Small intestine (tissue), 16 donors: ENCODE measurements at places on chromosomes 2 and 18.

GRCh38 chr2:150885236-150885635 is 376.4 kb downstream of the RBM43 start:
- DNase-seq, result no peak

GRCh38 chr2:168169097-168169745 is 78.2 kb downstream of the STK39 start:
- DNase-seq, result no peak

- no peak for DNase-seq
Observed at GRCh38 chr2:241052677-241053360, 49.3 kb downstream of the MTERF4 start.

DNA sequence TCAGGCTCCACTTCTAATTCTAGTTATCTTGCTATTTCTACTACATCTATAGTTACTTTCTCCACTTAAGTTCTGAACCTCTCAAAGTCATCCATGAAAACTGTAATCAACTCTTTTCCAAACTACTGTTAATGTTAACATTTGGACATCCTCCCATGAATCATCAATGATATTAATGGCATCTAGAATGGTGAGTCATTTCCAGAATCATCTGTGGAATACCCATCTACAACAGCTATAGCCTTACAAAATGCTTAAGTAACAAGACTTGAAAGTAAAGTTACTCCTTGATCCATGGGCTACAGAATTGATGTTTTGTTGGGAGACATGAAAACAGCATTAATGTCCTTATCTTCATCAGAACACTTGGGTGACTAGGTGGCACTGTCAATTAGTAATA is 35.4 kb downstream of the BARD1 start:
- no peak for DNase-seq

DNA sequence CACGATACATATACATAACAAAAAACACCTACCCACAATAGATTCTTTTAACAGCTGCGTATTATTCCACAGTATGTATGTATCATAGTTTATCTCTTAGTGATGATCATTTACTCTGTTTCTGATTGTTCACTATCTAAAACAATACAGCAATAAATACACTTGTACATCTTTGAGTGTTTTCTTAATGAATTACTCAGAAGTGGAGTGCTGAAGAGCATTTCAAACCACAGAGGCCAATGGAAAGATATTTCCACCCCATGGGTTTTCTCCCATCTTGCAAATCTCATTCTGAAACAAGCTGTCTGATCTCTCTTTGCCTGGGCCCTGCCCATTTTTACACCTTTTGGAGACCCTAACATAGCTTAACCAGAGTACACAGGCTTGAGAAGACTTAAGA is 113.8 kb upstream of the KLF7 start:
- no peak for DNase-seq

DNA sequence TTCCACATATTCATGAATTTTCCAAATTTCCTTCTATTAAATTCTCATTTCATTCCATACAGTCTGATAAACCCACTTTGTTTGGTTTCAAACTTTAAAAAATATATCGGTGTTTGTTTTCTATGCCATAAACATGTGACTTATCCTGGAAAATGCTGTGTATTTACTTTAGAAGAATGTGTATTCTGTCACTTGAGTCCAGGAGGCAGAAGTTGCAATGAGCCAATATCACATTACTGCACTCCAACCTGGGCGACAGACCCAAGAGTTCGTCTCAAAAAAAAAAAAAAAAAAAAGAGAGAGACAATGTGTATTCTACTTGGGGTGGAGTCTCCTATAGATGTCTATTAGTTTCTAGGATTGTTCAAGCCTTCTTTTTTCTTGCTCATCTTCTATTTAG is 31.8 kb downstream of the MBD5 start:
- DNase-seq, result no peak

GRCh38 chr2:217934321-217935131 is 68.3 kb downstream of the TNS1 start:
- DNase-seq, result no peak

DNA sequence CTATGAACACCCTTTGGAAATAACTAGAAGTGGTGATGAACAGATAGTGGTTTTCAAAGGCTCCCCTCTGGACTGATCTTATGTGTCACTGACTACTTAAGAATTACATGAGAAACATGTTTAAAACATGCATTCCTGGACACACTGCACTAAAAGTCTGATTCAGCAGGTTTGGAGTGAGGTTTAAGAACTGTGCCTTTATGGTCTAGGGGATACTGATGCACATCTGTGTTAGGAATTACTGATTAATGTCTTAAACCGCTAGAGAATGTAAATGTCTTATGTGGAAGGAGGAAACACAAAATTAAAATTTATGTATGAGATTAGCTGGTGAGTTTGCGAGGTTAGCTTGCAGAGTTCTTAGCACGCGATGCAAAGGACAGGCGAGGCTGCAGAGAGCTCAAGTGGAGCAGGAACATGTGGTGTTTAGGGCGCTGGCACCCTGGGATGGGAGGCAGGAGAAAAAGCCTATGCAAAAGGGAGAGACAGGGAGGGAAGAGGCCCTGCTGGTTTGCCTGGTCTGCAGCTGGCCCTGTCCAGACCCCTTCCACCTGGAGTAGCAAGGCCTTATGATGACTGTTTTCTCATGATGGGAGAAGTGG is 11.7 kb downstream of the SH3YL1 start:
- DNase-seq, result no peak

- peak; percentile 87 for DNase-seq
Observed at GRCh38 chr2:200156166-200156835, 150.2 kb upstream of the SPATS2L start.

GRCh38 chr2:221911890-221912289 is 339.8 kb upstream of the EPHA4 start:
- DNase-seq, result no peak

GRCh38 chr2:217964275-217965161 is 38.3 kb downstream of the TNS1 start:
- no peak for DNase-seq

- DNase-seq, result no peak
Observed at GRCh38 chr2:217553679-217554078, 449.1 kb downstream of the TNS1 start.

DNA sequence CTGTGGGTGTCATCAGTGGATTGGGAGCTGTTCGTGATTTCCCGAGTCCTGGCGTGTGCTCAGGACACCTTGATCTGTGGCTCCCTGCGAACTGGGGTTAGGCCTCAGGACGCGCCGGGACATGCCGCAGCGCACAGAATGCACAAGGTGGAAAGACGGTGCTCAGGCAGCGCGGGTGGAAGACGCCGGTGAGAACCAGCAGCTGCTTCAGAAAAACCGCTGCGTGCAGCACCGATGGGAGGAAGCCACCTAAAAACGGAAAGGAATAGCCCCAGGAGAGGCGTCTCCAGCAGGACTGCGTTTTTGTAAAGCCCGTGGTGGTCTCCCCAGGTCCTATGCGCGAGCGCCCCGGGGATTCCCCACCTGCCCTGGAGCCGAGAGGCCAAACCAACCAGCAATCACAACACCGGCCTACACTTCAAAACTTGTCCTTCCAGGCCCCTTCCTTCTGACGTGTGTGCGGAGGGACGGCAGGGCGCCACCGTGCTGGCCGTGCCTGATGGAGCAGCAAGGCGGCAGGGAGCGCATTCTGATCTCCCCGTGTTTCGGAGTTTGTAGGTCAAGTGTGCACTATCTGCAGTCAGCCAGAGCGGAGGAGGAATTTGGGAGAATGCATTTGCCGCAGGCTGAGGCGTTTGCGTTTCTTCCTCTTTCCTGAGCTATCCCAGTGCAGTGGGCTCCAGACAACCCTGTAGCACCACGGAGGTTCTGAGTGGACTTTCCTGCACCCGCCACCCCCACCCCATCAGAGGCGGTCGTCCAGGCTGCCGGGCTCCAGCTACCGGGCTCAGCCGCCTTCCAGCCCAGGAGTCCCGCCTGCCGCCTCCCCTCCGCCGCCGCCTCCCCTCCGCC is 32.2 kb downstream of the RTP5 start:
- DNase-seq, result no peak

DNA sequence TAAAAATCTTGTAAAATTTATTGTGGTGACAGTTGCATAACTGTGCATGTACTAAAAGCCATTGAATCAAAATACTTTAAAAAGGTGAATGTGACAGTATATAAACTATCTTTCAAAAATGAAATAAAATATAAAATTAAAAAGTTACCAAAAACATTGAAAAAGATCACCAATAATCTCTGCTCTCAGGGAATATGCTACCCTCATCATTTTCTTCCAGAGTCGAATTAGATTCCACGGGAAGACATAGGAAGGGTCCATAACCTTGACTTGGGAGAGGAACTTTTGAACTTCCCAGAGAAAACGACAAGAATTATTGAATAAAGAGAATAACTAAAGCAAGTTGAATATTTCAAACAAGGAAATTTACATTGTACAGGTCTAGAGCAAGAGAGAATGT is 649.5 kb downstream of the NUP35 start:
- no peak for DNase-seq

DNA sequence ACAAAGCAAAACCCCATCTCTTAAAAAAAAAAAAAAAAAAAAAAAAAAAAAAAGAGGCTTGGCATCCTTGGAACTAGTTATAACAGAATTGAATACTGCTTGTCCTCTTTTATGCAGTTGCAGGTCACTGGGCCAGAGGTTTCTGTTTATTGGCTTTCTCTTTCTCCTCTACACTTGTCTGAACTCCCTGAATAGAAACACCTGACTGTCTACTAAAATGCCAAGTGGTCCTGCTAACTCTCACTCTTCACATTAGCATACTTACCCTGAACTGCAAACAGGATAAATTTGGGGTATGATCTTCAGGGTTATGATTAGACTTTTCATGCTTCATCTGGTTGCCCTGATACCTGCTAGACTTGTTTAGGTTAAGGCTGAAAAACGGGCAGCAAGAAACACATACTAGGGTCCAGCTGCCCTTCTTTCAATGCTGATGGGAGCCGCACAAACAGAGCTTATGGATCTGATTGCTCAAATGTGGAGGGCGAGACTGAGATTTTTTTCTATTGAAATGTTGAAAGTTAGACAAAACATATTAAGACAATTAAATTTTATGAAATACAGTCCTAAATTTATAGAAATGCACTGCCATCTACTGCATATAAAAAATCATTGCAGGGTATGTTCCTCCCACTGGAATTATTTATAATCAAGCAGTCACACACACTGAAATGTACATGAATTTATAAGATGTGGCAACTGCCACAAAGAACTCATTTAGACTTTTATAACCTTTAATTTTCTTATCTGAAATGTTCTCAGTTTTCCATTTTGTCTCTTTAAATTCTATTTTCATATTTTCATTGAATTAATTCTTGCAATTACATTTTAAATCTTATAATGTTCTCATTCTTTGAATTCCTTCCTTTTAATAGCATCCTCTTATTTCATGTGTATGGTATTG is 40.8 kb downstream of the GTF3C3 start:
- no peak for DNase-seq

- no peak for DNase-seq
Observed at GRCh38 chr2:197571627-197572271, 55.9 kb downstream of the MOB4 start.

- no peak for DNase-seq
Observed at GRCh38 chr2:101418460-101419095, 31.3 kb upstream of the CREG2 start.

DNA sequence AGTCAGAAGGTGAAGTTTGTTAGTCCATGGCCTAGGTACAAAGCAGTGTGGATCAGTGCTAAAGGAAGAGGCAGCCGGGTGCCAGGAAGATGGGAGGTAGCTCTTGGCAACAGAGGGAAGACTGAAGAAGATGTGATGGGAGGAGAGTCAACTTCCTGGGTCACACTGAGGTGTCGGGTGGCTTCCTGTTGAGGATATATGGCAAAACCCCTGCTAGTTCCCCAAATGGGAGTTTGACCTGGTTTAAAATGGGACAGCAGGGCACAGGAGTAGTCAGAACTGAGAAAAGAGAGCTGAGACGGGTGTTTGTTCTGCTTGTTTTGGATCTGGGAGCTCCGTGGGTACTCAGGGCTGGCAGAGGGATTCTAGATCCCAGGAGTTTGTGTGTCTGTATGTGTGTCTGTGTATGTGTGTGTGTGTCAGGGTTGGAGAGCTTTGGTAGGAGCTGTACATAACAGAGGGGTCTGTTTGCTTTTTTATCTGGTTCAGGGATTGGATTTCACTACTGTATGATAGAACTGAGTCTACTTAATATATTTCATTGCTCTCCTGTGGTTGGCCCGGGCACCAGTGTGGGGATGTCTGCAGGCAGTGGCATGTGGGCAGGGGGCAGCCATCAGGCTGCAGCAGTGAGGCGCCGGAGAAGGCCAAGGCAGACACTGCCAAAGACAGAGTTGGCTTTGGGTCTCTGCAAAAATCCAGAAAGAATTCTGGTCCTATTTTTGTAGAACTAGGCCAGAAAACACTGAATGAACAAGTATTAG is 17.1 kb downstream of the MXD1 start:
- DNase-seq, result no peak

GRCh38 chr2:179685146-179685545 is 176.3 kb downstream of the ZNF385B start:
- no peak for DNase-seq

DNA sequence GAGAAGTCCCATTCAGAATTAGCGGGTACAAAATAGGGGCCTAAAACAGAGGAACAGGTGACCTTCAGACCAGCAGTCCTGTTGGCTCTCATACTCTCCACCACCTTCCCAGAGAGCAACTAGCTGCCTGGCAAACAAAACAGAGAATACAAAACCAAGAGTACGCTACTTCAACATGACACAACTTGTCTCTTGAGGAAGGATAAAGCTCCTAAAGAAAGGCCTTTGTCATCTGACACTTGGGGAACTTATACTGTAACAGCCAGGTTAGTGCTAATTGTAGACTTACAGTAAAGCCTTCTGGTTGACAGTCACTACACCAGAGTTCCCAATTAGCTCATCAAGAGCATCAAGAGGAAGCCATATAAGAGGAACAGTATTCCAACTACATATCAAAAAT is 282.1 kb upstream of the NT5C1B start:
- DNase-seq, result no peak

GRCh38 chr2:120700659-120701058 is 35.0 kb upstream of the GLI2 start:
- peak; percentile 19 for DNase-seq

DNA sequence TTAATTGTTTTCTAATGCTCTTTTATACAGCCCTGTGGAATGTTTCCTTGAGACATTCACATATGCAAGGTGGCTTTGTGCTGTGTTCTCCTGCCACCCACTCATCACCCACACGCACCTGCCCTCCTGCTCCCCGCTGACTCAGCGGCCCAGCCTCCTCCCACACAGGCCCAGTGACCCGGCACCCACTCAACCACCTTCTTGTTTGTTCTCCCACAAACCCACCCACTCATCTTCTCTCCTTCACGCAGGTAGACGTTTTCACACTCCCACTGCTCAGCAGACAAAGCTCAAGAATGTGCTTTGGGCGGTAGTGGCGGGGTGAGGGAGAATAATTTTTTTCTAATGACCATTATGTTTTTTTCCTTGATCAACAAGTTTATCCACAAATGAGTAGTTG is 28.6 kb upstream of the NEMP2 start:
- no peak for DNase-seq
